Osteoblast (primary cell): ENCODE measurements at places on chromosomes 6 and 20.

DNA sequence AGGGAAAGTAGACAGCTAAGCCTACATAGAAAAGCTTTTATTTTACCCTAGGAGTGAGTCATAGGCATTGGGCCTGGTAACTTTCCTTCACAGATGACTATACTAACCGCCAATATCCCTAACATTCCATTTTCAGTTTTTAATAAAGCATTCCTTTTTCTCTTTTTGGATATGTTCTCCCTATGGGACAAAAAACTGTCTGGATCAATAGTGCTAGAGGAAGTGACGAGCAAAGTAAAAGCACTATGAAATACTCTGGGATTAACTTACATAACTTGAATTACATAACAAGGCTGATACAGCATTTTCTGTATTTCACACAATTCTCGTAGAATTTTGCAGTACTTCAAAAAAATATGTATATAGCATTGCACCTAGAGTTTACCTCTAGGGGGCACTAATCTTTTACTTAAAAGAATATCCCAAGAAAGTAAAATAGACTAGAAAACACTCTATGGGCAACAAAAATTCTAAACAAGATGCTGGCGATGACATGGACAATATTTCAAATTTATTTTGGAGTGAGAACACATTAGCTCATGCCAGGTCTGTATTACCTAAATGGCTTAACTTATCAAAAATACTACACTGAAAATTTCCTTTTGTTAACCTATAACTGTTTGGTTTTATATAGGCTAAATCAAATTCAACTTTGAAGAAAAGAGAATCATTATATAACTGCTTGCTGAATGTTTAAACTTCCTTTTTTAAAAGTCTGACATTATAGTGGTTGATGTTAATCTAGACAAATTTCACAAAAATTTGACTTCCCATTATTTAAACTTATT is 66.3 kb upstream of the DST start:
- DNase-seq, result peak; percentile 72

DNA sequence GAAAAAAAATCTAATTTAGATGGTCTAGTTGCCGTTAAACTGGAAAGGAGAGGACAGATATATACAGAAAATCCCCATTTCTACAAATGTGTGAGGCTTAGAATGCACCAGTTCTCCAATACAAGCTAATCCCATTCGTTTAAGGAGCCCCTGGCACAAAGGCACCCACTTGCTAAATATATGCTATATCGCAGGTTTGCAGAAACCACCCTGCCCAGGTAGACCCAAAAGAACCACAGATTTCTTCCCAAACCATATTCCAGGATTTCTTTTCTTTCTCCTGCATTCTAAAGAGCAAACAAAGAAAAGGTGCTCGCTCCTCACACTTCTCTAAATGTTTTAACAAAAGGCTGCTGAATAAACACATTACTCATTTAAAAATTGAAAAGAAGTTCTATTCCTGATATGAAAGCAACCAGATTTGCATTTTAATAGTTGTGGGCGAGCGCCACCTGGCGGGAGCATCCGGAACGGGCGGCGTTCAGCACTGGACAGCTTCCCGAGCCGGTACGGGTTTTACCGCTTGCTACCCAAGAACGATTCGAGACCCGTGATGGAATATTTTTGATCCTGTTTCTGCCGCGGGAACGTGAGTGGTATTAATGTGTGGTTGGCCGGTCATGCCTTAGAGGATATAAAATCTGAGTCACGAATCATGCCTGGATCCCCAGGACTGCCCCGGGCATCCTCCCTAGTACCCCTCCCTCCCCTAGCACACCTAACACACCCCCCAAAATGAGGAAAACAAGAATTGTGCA is 2.1 kb downstream of the PTPRT start:
- peak; percentile 99 for DNase-seq

GRCh38 chr6:91075244-91075976 is 488.5 kb upstream of the MAP3K7 start:
- no peak for DNase-seq

DNA sequence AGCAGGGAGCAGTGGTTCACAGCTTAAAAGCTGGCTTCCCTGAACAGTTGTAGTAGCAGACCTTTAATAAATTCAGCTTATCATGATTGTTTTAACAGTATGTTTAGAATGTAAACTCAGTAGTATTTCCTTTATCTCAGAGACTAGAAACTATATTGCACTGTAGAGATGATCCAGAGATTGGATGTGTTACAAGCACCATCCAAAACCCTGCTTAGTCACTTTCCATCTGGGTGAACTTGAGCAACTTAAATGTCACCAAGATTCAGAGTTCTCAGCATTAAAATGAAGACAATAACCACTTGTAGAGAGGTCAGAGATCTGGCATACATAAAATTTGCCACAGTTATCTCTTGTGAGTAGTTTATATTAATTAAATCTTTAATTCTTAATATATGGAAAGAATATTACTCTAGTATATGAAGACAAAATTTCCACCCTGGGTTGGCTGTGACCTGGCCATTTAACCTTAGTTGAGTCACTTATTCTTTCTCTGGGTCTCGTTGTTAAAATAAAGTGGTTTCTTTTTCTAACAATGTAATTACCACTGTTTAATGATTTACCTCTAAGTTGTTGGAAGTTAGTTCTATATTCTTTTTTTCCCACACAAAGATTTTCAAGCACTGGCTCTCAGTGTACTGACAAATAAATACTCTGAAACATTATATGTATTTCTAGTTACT is 239.2 kb upstream of the FKBP1C start:
- DNase-seq, result no peak

- DNase-seq, result peak; percentile 43
These were observed 71.2 kb downstream of the FLRT3 start for GRCh38 chr20:14266246-14266645.

- peak; percentile 83 for DNase-seq
These were observed 98.3 kb downstream of the HAO1 start for GRCh38 chr20:7841971-7842310.

GRCh38 chr20:11380283-11380682 is 537.4 kb upstream of the BTBD3 start:
- no peak for DNase-seq

GRCh38 chr6:43489277-43490072 is 12.1 kb downstream of the TJAP1 start:
- peak; percentile 73 for DNase-seq
